ENCODE measurements at places on chromosomes 5 and 9.
A peak's percentile ranks its signal among the peaks of the same experiment; 100 is the strongest.

- no peak for DNase-seq
Observed at GRCh38 chr9:130891688-130892476, 4.7 kb downstream of the QRFP start.

DNA sequence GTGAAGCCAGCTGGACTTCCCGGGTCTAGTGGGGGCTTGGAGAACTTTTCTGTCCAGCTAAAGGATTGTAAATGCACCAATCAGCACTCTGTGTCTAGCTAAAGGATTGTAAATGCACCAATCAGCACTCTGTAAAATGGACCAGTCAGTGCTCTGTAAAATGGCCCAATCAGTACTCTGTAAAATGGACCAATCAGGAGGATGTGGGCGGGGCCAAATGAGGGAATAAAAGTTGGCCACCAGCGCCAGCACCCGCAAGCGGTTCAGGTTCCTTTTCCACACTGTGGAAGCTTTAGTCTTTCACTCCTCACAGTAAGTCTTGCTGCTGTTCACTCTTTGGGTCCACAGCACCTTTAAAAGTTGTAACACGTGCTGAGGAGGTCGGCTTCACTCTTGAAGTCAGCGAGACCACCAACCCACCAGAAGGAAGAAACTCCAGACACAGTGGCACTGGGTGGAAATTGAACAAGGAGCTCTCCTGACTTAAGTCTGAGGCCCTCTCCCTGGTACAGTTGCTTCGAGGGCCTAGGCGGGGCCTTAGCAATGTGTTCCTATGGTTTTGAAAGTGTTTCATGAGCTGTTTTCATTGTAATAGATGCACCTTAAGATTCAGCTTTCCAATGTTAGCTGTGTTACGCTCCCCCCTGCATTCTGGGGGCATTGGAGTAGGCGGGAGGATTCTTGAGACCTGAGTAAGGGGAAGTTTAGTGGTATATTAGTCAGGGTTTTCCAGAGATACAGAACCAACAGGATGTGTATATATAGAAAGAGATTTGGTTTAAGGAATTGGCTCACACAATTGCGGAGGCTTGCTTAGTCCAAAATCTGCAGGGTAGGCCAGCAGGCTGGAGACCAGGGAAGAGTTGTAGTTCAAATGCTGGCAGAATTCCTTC lies 21.5 kb upstream of the MYO10 start:
- DNase-seq, result no peak

DNA sequence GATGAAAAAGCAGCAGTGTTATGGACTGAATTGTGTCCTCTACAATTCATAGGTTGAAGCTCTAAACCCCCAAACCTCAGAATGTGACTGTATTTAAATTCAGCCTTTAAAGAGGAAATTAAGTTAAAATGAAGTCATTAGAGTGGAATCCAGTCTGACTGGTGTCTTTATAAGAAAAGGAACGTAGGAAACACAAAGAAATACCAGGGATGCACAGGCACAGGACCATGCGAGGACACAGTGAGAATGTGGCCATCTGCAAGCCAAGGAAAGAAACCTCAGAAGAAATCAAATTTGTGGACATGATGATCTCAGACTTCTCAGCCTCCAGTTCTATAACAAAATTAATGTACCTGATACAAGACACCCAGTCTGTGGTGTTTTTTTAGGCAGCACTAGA lies 971.2 kb upstream of the CDH9 start:
- DNase-seq, result no peak

- DNase-seq, result no peak
Observed at GRCh38 chr5:14816999-14817761, 54.4 kb downstream of the ANKH start.

DNA sequence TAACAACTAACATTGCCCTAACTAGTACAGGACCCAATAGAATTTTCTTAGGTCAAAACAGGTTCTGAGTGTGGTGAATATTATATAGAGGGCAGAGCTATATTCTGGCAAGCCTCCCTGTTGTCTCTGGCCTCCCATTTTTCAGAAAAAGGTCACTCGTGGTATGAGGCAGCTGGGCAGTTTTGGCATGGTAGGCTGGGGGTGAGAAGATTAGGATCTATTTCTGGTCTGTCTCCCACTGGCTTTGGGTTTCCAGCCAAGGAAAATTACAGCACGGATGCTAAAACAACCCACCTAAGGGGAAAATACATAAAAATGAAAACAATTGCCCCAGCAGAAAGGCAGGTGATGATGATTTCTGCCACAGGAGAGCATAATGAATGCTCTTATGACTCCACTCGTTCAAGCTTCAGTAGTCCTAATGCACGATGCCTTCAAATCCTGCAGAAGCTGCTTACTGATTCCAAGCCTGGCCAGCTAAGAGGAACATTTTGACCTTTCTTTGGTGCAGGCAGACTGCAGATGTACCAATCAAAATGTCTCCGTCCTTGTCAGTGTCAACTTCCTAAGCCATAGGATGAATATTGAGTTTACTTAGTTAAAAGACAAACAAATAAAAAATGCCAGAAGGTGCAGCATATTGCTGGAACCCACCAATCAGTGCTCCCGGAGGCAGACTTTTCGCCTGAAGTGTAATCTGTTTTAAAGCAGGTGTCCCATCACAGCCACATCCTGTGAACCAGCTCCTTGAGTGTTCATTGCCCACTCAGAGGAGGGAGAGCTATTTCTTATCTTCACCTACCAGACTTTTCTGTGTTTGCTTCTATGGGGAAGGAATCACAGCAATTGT lies 435.4 kb downstream of the ZSWIM6 start:
- DNase-seq, result no peak

DNA sequence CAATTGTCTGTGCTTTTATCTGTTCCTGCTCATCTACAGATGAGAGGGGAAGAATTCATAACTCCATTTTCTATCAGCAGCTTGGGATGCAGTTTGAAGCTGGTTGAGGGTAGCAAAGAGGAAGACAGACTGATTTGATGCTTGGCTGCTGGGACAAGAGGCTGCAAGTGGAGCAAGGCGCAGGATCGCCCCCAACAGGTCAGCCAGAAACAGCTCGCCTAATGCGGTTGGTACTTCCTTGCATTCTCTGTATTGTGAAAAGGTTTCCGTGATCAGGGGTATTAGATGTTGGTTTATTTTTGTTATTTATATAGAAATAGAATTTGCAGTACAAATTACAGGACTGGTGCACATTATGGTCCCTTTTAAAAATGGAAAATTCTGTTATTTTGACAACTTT lies 40.6 kb downstream of the ZNF883 start:
- DNase-seq, result peak; percentile 50

GRCh38 chr9:79573412-79573923 lies 1.7 kb downstream of the TLE4 start:
- DNase-seq, result peak; percentile 30

GRCh38 chr5:71701407-71701806 lies 17.7 kb upstream of the CARTPT start:
- DNase-seq, result no peak

- DNase-seq, result no peak
Observed at GRCh38 chr9:133120501-133121197, 391 bp downstream of the RALGDS start.

DNA sequence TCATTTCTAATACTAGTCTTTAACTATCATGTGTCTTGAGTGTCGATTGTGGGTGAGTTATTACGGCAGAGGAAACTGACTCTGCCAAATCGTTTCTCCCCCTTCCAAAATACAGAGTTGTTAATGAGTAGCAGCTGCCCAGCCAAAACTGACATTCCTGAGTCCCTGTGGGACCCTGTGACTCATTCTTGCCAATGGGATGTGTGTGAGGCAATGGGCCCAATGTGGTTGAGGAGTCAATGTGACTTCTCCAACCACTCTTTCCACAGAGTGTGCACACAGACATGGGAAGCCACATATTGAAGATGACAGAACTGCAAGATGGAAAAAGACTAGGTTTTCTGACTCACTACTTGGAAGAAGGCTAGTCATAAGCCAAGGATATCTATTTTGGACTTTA lies 434.7 kb downstream of the DTWD2 start:
- no peak for DNase-seq

DNA sequence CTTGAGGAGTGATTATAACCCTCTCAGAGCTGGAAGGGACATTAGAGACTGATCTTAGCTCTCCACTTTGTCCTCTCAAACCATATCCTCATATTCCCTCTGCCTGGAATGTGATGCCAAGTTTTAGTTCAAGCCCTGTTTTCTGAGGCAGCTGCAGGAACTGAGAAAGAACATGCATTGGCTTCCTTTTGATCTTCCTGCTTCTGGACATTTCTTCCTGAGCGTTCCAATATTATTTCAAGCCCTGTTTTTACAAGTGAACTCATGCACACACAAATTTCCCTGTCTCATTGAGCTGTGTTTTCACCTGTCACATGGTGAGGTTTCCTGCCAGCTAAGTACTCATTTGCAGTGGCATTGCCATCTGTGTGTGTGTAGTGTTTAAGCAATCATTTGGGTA lies 17.0 kb downstream of the FOCAD start:
- DNase-seq, result no peak

DNA sequence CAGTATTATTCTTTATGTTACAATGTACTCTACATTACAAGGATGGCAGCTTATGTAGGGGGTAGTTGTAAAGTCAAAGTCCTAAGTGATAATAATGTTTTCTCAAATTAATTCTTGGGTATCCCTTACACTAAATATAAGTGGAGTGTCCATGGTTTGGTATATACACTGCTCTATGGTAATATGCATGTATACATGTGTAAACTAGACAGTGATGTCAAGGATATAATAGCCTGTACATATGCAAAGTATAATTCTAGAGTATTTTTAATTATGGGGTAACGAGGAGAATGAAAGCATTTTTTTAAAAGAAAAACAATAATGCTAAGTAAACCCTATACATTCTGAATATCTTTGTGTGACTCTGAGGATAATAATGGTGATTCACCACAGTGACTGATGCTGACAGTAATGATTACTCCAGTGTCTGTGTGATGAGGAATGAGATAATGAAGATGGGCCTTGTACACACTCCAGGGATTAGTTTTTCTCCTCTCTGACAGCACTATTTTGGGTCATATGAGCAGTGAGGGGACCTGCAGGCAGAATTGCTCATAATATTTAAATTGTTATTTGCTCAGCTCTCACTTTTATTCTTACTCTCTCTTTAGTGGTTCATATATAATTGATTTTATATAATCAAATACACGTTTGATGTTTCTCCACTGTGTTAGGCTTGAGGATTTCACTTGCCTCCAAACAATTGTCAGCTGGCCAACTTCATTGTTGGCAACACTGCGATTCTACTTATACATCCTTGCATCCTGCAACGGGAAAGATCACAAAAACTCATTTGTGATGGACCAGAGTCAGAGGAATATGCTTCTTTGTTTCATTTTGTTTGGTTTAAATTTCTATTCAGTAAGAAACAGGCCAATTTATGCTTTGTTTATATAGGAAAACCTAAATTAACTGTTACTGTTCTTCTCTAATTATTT lies 88.2 kb downstream of the NREP start:
- DNase-seq, result no peak

DNA sequence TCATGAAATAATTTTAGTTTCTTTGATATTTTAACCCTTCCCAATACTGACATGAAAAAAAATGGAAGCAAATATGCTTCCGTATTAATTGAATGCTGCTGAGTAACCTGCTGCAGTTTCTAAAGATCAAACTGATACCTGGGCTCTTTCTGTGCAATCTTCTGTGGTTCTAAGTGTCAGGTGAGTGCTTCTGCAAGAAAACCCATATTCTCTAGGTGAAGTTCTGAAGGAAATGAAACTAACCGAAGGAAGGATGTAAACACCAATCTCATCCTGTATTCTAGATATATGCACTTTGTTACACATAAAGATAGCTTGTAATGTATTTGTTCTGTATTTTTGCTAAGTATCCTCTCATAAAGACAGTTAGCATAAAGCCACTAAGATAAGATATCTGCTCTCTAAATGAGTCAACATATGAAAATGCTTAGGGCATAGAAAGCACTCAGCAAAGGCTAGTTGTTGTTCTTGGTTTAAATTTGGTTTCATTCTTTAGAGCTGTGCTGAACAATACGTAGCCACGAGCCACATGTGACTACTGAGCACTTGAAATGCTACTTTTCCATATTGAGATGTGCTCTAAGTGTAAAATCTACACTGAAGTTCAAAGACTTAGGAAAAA lies 52.0 kb downstream of the ITGA2 start:
- DNase-seq, result peak; percentile 52

DNA sequence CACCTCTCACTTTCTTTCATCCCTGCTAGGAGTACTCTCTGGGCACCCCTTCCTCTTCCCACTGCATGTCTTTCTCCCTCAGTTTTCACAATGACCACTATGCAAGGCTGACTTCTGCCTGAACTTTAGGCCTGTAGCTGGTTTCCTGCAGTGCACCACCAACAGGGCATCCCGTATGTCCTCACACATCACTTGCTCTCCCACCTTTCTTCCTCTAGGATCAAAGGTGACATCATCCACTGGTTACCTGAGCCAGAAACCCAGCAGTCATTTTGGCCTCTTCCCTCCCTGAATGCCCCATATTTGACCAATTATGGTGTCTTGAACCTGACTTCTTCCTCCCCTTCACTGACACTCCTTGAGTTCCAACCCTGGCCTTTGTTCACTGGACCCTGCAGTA lies 8.5 kb downstream of the GAS1 start:
- no peak for DNase-seq

GRCh38 chr5:76175821-76176403 lies 92.7 kb downstream of the SV2C start:
- DNase-seq, result peak; percentile 62

DNA sequence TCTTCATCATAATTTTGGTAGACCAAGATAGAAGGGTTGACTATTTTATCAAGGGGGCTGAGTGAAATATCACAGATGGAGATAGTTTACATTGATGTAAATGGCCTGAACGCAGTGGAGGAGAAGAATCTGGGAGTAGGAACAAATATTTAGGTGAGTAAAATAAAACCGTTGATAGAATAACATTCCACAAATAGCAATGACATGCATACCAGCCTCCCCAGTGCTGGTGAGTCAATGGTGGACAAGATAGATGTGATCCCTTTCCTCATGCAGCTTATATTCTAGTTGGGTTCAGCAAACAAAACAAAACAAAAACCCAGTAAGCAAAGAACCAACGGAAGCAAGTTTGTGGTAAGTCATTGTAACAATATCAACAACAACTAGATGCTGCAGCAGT lies 385.2 kb downstream of the FAM170A start:
- no peak for DNase-seq

DNA sequence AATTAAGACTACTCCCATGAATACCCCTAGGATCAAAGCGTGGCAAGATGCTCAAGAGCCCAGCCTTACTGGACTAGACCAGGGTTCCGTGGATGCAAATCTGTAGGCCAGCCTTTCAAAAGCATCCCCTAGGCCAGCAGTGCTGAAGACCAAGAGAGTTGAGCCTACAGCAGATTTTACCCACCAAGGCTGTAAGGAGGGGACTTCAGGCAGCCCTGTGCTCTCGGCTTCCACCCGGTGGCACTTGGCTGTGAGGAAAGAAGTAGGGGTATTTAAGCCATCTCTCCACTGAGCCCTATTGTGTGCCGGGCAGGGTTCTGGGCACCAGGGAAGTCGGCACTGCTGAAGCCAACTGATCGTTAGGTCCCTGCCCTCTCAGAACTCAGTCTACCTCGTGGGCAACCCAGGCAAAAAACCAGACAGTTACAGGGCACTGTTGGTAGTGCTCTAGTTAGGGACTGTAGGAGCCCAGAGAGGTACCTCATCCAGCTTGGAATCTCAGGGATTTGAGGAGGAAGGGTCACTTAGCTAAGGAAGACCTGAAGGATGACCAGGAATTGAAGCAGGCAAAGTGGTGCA lies 25.5 kb downstream of the TCF7 start:
- DNase-seq, result no peak

All from hematopoietic multipotent progenitor cell treated with erythropoietin and hydrocortisone succinate and interleukin-3 and kit ligand, for 4 days (in vitro differentiated cells).